Foreskin keratinocyte (primary cell): ENCODE measurements at places on chromosomes 6 and 20. TPM values are rescaled to one million over a fixed set of nuclear protein-coding genes. Genes with fewer than 3 reads are reported as not detected.

DNA sequence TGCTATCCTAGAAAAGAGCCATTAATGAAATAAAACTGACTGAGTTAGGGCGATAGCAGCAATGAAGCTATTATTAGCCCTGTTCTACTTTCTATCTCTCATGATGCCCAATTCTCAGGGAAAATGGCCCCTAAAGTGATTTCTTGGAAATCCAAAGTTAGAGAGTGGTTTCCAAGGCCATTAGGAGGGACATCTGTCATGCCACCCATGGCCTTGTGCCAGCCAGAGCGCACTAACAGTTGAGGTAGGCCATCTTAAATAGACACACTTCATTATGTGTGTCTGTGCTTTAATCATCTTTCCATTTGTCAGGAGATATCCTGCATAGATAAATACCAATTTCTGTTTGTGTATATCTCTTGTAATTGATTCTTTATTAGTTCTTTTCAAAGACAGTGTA, 261.6 kb downstream of the NRN1 start:
- no peak for DNase-seq

- DNase-seq, result no peak
Observed at GRCh38 chr20:62697468-62697912, 11.1 kb upstream of the NTSR1 start.

The KHDRBS2 gene
- total RNA-seq, result not detected in 2 replicates

The OLIG3 gene
- total RNA-seq, result not detected in 2 replicates

- DNase-seq, result no peak
Observed at GRCh38 chr6:12163744-12164507, 126.2 kb upstream of the EDN1 start.

- DNase-seq, result no peak
Observed at GRCh38 chr20:35283441-35284266, 918 bp downstream of the EIF6 start.

GRCh38 chr6:52725143-52725534, 38.1 kb downstream of the GSTA2 start:
- peak; percentile 13 for DNase-seq

- DNase-seq, result no peak
Observed at GRCh38 chr6:161204866-161205557, 68.8 kb downstream of the AGPAT4 start.

DNA sequence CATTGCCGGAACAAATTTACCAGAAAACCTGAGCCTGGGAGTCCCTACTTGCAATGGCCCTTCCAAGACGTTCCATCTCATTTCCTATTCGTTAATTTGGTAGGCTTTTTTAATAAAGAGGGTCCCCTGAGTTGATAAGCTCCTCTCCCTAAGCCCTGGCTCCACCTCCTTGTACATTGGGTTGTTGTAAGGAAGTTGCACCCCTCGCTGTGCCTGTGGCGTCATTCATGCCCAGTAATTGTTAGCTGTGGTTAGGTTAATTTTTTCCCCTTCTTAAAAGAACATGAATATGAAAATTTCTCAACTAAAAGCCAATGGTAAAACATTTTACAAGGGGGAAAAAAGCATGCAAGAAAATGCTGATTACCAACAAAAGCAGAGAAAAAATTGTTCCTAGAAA, 91.9 kb downstream of the SLC24A3 start:
- no peak for DNase-seq

- peak; percentile 44 for DNase-seq
Observed at GRCh38 chr6:132736239-132736638, 21.5 kb downstream of the VNN2 start.

- no peak for DNase-seq
Observed at GRCh38 chr6:22451962-22452361, 117.4 kb upstream of the HDGFL1 start.

GRCh38 chr6:154766288-154766687, 33.1 kb downstream of the SCAF8 start:
- no peak for DNase-seq

DNA sequence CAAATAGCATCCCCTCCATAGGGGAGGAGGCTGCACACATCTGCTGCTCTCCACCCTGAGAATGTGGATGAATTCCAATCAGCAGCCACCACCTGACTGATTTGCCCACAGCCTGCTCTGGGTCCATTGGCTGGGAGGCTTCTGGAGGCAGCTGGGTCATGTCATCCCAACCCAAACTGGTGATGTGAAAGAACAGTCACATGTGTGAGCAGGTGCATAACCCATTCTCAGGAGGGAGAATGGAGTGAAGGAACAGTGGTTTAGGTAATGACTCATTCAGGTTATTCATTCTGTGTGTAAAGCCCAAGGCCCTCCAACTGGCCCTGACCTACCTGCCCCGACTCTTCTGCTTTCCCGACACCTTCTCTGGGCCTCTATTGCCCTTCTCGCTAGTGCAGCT, 90.9 kb upstream of the GCM1 start:
- DNase-seq, result no peak

DNA sequence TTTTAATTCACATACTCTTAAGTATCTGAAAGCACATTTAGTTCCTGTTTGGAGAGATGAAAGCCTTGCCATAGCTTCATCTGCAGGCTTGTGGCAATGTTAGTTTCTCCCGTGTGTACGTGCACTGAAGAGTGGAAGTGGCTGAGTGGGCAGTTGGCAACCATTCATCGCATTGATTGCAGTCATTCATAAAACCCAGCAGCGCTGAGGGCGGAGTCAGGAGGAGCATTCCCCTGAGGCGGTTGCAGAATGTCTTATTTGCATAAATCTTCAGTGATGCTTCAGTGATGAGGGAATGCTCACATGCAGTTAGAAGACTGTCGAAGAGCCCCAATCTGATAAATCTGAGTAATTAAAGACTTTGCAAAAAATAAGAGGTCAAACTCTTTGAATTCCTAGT, 79.1 kb downstream of the RIMS1 start:
- no peak for DNase-seq

DNA sequence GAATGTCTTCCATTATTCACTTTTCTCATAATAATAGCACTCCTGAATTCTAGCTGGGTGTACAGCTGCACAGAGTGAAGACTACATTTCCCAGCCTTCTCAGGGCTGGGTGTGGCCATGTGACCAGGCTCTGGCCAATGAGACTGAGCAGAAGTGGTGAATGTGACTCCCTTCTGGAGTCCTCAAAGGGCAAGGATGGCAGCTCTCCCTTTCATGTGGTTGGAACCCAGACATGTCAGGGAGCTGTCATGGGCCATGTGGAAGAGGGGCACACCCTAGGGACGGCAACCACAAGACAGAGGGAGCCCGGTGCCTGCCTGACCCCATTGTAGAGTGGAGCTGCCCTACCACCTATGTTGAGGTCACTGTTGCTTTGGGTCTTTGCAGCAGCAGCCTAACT, 312.8 kb upstream of the SULF2 start:
- DNase-seq, result no peak

The RBPJL gene
- not detected in 2 replicates for total RNA-seq

The NFKBIE gene
- total RNA-seq, result 15.8 and 16.8 TPM in 2 replicates

DNA sequence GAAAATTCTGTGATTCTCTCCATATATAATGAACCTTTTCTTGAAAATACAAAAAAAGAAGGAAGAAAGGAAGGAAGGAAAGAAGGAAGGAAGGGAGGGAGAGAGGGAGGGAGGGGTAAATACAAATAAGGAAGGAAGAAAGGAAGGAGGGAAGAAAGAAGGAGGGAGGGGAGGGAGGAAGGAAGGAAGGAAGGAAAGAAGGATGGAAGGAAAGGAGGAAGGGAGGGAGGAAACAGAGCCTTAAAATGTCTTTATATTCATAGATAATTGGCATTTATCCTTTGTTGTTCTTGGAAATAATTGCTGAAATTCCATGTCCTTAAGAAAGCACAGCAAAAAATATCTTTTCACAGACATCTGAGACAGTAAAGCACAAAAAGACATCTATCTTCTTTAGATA, 40.3 kb downstream of the SAMD3 start:
- no peak for DNase-seq

DNA sequence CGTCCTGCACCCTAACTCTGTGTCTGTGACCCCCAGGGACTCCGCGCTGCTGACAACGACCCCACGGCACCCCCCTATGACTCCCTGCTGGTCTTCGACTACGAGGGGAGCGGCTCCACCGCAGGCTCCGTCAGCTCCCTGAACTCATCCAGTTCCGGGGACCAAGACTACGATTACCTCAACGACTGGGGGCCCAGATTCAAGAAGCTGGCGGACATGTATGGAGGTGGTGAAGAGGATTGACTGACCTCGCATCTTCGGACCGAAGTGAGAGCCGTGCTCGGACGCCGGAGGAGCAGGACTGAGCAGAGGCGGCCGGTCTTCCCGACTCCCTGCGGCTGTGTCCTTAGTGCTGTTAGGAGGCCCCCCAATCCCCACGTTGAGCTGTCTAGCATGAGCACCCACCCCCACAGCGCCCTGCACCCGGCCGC, 129.0 kb downstream of the TAF4 start:
- DNase-seq, result no peak

GRCh38 chr6:47733879-47734558, 35.6 kb downstream of the ADGRF4 start:
- DNase-seq, result peak; percentile 38

DNA sequence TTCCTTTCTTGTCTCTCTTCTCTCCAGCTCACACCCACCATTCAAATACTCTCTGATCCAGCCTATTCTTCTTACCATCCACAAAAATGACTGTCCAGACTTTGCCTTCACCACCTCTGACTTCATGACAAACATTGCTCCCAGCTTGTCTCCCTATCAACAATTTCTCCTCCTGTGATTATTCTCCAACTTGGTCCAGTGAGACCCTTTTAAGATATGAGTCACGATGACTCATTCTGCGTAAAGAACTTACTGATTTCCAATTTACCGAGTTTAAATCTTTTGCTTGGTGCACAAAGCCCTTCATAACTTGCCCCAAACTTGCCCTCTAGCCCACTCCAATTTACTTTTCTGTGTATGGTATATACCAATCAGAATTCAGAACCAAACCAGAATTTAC, 833.2 kb downstream of the MAFB start:
- no peak for DNase-seq

The C6orf120 gene
- total RNA-seq, result 17.0 and 17.9 TPM in 2 replicates

- DNase-seq, result no peak
Observed at GRCh38 chr20:19683188-19683587, 74.9 kb upstream of the RIN2 start.

DNA sequence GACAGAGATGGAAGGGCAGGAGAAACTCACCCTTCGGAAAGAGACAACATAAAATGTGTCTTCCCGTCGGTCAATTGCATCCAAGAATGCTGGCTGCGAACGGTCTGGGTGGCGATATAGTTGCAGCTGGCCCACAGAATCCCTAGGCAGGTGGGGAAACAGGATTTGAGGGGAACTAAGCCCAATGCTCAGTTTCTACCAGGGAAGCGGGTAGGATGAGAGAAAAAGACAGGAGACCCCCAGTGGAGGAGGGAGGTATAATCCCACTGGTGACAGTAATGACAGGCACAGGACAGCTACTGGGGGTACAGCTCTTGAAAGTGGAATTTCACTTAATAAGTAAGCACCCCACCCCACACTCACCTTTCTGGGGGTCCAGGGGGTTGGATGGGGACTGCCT, 7.5 kb upstream of the TNXB start:
- no peak for DNase-seq

DNA sequence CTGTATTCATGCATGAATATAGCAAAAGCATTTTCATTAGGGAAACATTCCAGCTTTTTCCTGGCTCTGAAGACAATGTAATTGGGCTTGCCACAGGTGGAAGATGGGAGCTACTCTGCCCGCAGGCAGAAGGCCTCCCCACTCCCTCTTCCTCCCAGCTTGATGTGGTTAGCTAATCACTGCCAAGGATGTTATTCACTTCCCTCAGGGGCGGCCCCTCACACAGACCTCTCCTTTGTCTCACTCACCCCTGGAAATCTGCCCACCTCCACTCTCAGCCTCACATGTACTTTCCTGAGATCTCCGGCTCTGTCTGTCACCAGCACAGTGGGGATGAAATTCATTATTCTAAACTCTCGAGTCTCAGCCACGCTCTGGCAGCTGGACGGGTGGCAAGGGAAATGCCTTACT, 100.7 kb downstream of the ANKRD60 start:
- DNase-seq, result peak; percentile 96

GRCh38 chr20:18712131-18712530, 101.5 kb upstream of the SCP2D1 start:
- DNase-seq, result no peak
